ENCODE measurements at places on chromosomes 7 and 10.

GRCh38 chr10:29828956-29829355 lies 194.2 kb upstream of the SVIL start:
- DNase-seq: no peak

- no peak for DNase-seq
Measured at GRCh38 chr7:80047856-80048459, 86.7 kb upstream of the GNAI1 start.

DNA sequence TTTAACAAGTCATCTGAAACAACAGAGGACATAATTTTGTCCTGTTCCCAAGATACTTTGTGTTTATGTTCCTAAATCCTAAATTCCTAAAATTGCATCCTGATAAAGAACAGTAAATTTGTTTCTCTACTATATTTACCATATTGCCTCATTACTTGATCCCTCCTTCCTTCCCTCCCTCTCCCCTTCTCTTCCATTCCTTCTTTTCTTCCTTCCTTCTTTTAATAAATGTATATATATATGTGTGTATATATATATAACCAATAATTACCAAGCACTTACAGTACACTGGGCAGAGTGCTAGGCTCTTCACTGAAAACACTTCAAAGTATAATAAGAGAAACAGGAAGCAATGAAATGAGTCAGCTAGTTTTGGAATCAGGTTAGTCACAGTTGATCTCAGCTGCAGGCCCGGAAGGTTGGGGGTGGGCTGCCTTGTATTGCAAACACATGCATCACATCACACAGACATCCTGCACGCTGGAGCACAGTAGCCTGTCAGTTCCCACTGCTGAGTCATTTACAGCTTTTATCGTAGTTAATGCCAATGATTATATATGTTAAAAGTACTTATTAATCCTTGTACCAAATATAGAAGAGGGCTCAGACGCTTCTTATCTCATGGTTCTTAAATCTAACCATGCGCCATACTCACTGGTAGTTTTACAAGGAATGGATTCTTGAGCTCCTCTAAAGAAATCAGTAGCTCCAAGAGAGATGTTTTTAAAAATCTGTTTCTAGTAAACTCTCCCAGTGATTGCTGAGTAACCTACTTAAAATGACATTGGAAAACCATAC lies 551.7 kb downstream of the GRM8 start:
- peak; percentile 60 for DNase-seq

- DNase-seq: no peak
Measured at GRCh38 chr10:78707745-78708144, 361.0 kb upstream of the ZMIZ1 start.

DNA sequence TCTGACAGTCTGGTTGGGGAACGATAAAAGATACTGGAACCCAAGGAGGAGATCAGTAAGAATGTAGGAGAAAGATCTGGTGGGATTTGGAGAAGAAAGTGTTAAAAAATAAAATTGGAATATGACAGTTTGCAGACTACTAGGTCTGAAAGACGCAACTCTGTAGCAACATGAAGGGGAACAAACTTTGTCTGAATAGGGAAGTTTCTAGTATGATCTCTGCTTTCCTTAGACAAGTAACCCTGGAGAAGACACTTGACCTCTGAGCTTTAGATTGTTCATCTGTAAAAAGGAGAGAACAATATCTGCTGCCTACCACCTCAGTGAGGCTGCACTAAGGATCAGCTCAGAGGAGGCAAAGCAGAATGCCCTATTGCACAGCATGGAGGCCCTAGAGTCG lies 3.0 kb upstream of the PRSS1 start:
- no peak for DNase-seq

All from CD4-positive, alpha-beta T cell treated with Interleukin-21 for 1 hour (primary cell).